ENCODE measurements at places on chromosomes 6 and 20.

DNA sequence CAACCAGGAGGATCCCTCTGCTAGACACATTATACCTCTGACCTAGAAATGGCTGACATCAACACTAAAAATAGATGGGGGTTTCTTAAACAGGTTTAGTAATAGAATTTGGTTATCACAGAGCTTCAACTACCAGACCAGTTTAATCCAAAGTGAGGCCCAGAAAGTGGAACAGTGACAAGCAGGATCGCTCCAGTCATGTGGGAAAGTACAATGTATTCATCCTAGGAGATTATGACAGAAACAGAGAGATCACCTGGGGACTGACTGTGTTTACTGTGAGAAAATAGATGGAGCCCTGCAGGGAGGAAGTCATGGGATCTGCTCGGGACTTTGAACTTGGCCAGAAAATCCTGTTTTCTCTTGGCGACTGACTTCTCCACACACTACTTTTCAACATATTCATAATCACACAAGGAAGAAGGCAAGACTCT lies 238.7 kb upstream of the SOX4 start:
- DNase-seq, result no peak

GRCh38 chr6:1472643-1473042 lies 83.3 kb downstream of the FOXF2 start:
- DNase-seq, result no peak

- no peak for DNase-seq
Observed at GRCh38 chr6:107699697-107700325, 124.3 kb downstream of the SCML4 start.

DNA sequence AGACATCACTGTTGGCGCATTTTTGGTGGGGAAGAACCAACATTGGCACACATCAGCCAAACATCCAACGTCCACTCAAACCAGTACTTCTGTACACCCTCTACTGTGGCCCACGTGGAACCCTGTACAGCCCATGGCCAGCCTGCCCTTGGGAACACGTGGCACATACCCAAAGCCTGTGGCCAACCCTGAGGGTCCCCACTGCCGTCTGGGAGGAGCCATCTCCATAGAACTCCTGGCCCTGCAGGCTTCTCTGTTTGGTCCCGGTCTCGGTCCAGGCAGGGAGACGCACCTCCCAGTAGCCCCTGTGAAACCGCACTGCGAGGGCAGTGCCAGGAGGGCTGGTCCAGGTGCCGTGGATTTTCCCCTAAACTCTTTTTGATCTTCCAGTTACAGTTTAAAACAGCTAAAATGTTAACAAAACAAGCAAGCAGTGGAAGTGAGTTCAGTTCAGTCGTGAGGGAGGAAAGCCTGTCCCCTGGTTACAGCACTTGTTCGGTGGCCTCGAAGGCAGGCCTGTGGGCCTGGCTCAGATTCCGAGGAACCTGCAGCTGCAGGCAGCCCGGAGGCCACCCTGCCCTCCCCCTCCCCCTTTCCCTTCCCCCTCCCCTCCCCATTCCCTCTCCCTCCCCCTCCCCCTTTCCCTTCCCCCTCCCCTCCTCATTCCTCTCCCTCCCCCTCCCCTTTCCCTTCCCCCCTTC lies 233.7 kb downstream of the DLL1 start:
- DNase-seq, result no peak

GRCh38 chr6:133967347-133967746 lies 14.3 kb downstream of the TBPL1 start:
- no peak for DNase-seq

GRCh38 chr6:158897236-158897635 lies 78.1 kb upstream of the EZR start:
- DNase-seq, result no peak

GRCh38 chr6:143501851-143502250 lies 9.7 kb downstream of the FUCA2 start:
- no peak for DNase-seq

DNA sequence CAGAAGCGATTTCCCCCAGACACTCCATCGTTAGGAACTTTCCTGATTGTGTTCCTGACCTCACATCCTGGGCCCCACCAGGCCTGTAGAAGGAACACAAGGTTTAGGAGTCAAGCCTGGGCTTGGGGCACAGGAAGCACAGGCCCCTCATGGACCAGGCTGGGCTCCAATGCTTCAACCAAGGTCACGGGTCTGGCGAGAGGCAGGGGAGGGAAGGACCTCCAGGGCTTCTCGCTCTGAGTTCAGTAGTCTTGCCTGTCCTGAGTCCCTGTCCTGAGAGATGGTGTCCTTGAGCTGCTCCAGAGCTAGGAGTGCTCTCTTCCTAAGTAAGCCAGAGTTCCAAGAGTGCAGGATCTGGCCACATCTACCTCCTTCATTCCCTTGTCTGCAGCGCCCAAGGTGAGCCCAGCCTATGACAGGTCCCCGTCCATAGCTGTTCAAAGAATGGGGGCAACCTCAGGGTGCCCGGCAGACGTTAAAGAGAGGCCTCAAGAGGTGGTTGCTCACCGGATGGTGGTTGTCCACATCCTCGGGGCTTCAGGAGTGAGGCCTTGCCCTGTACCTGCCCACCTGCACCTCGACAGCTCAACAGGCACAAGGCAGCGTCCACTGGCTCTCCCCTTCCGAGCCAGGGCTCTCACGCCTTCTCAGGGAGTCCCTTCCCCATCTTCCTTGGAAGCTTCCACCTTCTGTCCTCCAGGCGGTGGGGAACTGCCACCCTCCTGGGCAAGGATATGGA lies 1.6 kb upstream of the TUBB1 start:
- no peak for DNase-seq

All from stimulated activated CD8-positive, alpha-beta memory T cell treated with anti-CD3 and anti-CD28 coated beads, Interleukin-7, amount 100 ng/mL, for 4 hours (primary cell).